ENCODE measurements at places on chromosomes 4 and X.

DNA sequence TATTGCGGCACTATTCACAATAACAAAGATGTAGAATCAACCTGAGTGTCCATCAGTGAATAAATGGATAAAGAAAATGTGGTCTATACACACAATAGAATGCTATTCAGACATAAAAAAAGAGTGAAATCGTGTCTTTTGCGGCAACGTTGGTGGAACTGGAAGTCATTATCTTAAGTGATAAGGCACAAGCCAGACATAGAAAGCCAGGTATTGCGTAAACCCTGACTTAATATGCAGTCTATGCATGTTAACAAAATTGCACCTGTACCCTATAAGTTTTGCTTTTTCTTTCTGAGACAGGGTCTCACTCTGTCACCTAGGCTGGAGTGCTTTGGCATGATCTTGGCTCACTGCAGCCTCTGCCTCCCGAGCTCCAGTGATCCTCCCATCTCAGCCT, 28.6 kb downstream of the KIAA0232 start:
- no peak for DNase-seq

GRCh38 chr4:140298001-140298400, 75.4 kb upstream of the SCOC start:
- DNase-seq, result no peak

- DNase-seq, result no peak
These were observed 140.3 kb upstream of the SMAD1 start for GRCh38 chr4:145341381-145341780.

- DNase-seq, result peak; percentile 74
These were observed 108.1 kb downstream of the ATG4A start for GRCh38 chrX:108199691-108200090.

GRCh38 chr4:89247951-89248350, 59.6 kb downstream of the GPRIN3 start:
- DNase-seq, result no peak

DNA sequence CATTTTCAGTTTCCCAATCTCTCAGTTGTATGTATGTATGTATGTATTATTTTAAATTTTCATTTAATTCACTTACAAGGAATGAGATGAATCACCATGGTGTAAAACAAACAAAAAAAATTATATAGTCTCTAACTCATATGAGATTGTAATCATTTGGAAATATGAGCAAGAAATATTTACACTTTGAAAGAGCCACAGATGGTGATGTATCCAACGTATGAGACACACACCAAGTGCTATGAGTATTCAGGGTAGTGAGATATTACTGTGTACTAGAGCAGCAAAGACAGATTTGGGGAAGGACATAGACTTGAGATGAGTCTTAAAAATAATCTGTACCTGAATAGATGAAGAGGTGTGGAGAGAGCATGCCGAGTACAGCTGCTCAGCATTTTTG, 1154.4 kb downstream of the RAPGEF2 start:
- no peak for DNase-seq

GRCh38 chrX:128975745-128976144, 547.5 kb downstream of the SMARCA1 start:
- peak; percentile 63 for DNase-seq

- DNase-seq, result no peak
These were observed 261.7 kb upstream of the GNPDA2 start for GRCh38 chr4:44988011-44988410.

DNA sequence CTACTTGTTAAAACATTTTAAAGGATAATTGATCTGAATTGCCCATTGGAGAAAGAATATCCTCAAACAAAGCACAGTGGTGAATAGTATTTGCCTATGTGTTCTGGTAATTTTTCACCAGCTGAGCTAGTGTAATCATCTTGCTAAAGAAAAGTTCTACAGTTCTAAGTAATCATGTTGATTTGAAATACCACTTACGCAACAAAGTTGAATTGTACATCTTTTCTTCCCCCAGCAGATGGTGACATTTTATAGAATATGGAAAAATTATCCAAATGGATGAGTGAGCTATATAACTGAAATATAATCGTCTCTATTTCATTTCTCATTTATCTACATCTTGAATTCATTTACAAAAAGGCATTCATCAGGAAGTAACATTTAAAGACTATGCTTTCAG, 9.7 kb upstream of the ZNF674 start:
- peak; percentile 45 for DNase-seq

GRCh38 chrX:55161581-55161980, 58.6 kb upstream of the PAGE5 start:
- DNase-seq, result peak; percentile 53

- DNase-seq, result no peak
These were observed 41.8 kb upstream of the CEP135 start for GRCh38 chr4:55906989-55907388.

DNA sequence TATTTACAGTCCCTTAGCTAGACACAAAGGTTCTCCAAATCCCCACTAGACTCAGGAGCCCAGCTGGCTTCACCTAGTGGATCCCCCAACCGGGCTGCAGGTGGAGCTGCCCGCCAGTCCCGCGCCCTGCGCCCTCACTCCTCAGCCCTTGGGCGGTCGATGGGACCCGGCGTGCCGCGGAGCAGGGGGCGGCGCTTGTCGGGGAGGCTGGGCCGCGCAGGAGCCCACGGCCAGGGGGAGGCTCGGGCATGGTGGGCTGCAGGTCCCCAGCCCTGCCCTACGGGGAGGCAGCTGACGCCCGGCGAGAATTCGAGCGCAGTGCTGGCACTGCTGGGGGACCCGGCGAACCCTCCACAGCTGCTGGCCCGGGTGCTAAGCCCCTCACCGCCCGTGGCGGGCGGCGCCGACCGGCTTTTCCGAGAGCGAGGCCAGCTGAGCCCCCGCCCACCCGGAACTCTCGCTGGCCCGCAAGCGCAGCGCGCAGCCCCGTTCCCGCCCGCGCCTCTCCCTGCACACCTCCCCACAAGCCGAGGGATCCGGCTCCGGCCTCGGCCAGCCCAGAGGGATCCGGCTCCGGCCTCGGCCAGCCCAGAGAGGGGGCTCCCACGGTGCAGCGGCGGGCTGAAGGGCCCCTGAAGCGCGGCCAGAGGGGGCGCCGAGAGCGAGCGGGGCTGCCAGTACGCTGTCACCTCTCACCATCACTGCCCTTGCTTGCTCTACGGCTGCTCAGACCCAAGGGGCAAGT, 39.4 kb downstream of the WFS1 start:
- DNase-seq, result peak; percentile 91

DNA sequence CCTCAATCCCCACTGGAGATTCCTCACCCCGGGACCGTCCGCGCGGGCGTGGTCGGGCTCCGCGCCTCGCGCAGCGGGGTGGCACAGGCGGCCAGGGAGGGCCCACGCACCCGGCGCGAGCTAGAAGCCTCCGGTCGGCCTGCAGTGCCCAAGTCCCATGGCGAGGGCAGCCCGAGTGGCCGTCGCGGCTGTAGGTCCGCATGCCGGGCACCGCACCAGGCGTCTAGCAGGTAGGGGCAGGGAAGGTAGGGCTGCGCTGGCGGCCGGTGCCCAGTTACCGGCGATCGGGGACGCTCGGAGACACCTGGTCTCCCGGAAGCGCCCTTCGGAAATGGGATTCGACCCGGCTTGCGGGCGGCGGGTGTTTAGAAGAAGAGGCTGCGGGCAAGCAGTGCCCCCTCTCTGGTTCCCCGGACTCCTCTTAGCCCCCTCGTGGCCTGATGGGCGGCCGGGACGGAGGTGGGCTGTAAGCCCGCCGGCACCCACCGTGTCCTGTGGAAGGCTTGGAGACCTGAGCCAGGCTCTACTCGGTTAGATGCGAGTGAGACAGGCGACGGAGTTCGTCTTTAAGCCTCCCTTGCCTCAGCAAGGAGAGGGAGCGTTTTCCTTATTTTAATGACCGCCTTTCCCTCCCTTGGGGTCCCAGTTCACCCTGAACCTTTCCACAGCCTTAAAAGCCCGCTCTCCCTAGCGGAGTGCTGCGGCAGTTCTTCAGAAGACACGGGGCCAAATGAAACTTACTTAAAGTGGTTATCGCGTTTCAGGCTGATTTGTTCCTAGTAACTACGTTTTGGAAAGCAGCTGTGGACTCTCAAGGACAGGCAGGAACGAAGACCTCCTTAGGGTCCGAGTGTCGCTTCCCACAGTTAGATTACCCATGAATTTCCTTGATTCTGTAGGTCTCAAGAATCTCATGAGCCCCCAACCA, 821 bp downstream of the SLITRK2 start:
- no peak for DNase-seq

Data from DMS53 (cell line).